ENCODE measurements at places on chromosomes 5 and 9.

GRCh38 chr5:174550026-174550425, 174.4 kb upstream of the MSX2 start:
- DNase-seq: no peak

DNA sequence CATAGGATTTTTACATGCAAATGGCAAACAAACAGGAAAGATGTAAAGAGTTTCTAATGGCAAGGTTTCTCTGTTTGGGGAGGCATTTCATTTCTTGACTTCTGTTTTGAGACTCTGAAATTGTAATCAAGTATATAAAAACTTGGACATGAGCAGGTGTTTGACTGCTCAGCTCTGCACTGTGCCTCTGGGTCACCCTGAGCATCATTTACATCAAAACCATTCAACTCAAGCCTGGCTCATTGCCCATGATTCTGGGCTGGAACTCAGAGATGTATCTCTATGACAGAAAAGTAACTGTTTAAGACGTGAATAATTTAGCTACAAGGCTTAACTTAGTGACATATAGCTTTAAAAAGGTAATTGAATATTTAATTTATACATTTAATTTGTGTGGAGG, 1402.4 kb upstream of the NUDT12 start:
- DNase-seq: no peak

- no peak for DNase-seq
Observed at GRCh38 chr9:74953235-74953751, 581 bp upstream of the C9orf40 start.

DNA sequence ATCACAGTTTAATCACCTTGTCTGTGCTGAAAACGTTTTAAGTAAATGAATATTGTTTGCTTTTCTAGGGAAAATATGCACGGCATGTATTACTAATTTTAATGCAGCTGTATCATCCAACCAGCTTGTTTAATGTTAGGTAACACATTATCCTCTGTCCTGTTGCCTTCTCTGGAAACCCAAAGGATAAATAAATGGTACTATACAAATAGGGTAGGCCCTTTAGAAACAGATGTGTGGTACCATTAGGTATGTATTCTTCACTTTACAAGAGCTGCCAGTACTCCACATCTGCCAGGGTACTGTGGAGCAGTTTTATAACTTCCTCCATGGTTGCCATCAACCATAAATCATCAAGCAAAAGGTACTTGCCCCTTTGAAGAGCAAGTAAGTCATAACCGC, 42.9 kb downstream of the FAF2 start:
- no peak for DNase-seq

DNA sequence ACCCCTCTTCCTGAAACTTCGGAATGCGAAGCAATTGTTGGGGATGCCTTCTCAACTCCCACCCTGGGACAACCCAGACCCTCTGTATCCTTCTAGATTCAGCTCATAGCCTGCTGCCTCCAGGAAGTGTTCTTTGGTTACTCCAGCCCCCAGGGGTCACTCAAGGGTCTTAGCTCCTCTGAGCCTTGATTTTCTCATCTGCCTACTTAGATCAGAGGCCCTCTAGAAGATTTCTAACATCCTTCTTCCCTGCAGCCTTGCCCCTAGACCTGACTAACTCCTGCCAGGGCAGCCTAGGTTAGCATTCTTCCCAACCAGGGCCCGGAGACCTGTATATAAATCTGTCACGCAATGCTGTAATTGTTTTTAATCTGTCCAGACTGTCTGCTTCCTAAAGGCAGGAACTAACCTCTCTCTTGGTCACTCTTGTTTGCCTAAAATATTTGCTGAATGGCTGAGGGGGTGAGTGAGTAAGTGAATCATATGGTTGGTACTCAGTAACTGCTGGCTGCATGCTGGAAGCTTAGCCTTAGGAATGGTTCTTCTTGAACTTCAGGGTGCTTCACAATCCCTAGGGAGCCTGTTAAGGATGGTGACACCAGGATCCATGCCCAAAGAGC, 8.2 kb downstream of the GALNT10 start:
- DNase-seq: no peak

GRCh38 chr5:97547999-97548738, 365.1 kb upstream of the RIOK2 start:
- peak; percentile 15 for DNase-seq

All from activated CD4-positive, alpha-beta T cell treated with anti-CD3 and anti-CD28 coated beads, Interleukin-2, Interleukin-4, amounts not matched to agents 100 ng/mL and 50 ng/mL, durations not matched to agents 16 hours and 8 hours (primary cell).